Activated T-cell treated with anti-CD3 and anti-CD28 coated beads for 1 hour (primary cell): ENCODE measurements at places on chromosomes 5 and 9.

- no peak for DNase-seq
These were observed 74.8 kb downstream of the GALNT10 start for GRCh38 chr5:154265197-154265773.

DNA sequence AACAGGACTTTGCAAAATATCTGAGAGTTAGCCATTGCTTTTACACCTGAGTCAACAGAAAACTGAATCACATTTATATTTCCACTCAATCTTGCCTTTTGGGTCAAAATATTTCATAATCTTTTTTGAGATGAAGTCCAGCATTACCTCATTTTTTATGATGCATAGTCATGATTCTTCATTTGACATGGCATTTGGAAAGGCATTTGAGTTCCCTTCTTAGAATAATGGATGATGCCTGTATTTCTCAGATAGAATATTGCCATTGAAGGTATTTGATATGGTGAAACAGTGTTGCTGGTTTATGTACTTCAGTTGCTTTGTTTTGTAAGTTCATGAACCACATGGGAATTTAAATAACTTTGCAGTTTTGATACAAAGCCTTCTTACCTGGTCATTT is 180.4 kb downstream of the PRR16 start:
- no peak for DNase-seq

DNA sequence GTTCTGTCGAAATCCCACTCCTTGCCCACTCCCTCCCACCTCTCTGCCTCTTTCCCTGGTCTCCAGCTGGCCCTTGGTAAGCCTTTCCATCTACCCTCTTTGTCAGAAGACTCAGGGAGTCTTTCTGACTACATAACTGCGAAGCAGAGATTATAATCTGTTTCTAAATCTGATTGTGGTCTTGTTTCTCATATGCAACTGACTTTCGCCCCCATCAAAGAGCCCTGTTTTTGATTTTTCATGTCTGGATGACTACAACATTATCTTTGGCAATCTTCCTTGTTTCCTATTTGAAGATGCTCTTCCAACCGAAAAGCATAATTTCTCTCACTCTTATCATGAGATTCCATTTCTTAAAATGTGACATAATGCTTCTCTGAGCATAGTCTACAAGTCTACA is 218.2 kb upstream of the ADAMTSL1 start:
- no peak for DNase-seq

DNA sequence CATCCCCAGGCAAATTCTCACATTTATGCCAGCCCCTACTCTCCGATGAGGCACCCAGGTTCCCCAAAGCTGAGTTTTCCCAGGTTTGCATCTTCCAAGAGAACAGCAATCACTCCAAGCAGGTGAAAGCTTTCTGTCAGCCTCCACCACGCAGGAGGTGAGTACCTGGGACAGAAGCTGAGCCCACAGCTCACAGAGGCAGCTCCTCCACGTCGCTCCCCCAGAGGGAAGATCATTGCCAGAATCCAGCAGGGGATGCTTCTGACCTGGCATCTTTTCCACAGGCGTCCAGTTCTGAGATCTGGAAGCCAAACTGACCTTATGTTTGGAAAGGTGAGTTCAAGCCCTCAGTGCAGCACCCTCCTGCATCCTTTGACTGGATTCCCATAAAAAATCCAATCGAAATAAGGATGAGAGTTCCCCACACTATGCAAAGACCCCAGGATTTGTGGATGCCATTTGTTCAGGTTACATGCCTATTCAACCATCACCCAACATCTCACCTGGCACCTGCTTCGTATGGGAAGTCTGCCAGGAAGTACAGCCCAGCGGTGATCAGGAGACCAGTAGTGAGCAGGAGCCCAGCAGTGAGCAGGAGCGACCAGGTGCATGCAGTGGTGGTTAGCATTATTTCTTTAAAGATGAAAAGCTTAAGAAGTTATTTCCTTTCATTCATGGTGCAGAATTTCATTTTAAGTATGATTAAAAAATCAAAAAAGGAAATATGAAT is 47.4 kb upstream of the OLFM1 start:
- no peak for DNase-seq
